T-helper 2 cell treated with Interferon-gamma antibody and Interleukin-4, amounts not matched to agents 5 μg/mL and 100 μg/mL, for 36 hours (primary cell): ENCODE measurements at places on chromosomes 13 and 19.
A peak's percentile ranks its signal among the peaks of the same experiment; 100 is the strongest.

DNA sequence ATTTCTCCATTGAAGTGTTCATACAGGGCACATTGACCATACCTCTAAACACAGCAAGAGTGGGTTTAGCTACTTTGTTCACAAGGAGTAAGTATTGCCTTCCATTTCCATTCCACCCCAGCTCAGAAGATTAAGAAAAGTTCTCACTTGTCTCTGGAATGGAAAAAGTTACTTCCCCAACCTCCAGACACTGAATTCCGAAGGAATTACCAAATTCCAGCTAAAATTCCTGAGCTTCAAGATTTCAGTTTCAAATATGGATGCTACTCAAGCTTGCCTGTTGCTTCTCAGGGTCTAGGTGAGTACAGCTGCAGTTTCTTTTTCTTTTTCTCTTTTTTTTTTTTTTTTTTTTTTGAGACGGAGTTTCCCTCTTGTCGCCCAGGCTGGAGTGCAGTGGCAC lies 33.6 kb downstream of the TEX26 start:
- H3K36me3 ChIP-seq, result no peaks in the 10 kb centered on the region
- no peak for DNase-seq
- no peak overlapping the region for H3K4me3 ChIP-seq
- H3K4me1 ChIP-seq, result no peaks in the 10 kb centered on the region
- no peak overlapping the region for H3K27ac ChIP-seq

DNA sequence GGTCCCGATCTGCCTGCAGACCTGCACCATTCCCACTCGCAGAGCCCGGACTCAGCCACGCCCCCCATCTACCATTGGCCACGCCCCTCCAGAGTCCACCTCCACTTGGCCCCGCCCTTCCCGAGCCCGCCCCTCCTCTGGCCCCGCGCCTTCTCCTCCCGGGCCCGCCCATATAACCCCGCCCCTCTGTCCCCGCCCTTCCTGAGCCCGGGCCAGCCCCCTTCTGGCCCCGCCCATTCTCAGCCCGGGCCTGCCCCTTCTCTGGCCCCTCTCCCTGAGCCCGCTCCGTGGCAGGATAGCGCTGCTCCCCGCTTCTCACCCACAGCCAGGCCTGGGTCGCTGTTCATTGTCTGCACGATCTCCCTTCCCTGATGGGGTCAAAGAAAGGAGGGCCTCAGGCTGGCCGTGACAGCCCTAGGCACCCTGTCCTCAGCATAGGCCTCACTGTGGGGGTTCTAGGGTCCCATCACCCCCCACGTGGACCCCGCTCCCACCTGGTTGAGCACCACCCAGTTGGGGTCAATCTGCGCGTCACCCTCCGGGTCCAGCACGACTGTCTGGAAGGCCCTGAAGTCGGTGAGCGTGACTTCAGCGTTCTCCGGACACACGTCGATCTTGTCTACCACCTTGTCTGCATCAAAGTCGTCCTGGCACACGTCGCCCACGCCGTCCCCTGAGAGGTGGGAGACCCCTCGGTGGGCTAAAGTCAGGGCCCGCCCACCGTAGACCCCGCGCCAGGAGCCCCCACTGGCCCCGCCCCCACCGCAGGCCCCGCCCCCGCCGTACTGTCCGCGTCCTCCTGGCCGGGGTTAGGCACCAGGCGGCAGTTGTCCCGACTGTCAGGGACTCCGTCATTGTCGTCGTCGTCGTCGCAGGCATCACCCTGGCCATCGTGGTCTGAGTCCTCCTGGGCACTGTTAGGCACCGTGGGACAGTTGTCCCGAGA lies 5.7 kb downstream of the COMP start:
- peaks cover 6% of the 10 kb centered on the region for H3K36me3 ChIP-seq
- H3K4me1 ChIP-seq, result peaks cover 16% of the 10 kb centered on the region

DNA sequence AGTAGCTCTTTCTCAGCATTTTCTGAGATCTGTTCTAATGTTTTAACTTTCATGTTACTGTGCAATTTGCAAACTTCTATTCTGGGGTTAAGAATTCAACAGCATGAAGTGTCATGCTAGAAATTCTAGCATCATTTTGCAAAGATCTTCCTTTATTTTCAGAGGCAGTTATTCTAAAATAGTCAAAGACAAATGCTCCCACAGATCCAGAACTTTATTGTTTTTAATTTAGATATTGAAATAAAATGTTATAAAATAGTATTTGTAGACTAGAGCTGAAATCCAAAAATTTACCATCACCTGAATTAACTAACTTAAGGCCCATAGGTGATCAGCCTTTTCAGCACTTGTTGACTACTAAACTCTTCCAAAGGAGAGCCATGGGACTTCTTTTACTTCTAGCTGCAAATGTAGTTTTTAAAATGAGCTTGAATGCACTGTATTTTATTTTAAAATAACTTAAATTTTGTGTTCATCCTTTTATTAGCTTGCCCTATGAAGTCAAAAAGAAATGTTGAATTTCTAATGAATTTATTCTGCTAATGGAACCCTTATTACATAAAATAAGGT lies 3.2 kb downstream of the MAB21L1 start:
- H3K27ac ChIP-seq, result no peak overlapping the region
- peaks cover 21% of the 10 kb centered on the region for H3K4me1 ChIP-seq
- peaks cover 82% of the 10 kb centered on the region for H3K27me3 ChIP-seq
- no peak for DNase-seq

GRCh38 chr19:1076951-1077350 lies 10.0 kb downstream of the ARHGAP45 start:
- H3K36me3 ChIP-seq, result peaks cover 69% of the 10 kb centered on the region
- peaks cover 34% of the 10 kb centered on the region for H3K4me1 ChIP-seq
- peak overlapping the region; percentile 88 for H3K4me3 ChIP-seq
- peak; percentile 93 for DNase-seq
- H3K27me3 ChIP-seq, result no peaks in the 10 kb centered on the region

DNA sequence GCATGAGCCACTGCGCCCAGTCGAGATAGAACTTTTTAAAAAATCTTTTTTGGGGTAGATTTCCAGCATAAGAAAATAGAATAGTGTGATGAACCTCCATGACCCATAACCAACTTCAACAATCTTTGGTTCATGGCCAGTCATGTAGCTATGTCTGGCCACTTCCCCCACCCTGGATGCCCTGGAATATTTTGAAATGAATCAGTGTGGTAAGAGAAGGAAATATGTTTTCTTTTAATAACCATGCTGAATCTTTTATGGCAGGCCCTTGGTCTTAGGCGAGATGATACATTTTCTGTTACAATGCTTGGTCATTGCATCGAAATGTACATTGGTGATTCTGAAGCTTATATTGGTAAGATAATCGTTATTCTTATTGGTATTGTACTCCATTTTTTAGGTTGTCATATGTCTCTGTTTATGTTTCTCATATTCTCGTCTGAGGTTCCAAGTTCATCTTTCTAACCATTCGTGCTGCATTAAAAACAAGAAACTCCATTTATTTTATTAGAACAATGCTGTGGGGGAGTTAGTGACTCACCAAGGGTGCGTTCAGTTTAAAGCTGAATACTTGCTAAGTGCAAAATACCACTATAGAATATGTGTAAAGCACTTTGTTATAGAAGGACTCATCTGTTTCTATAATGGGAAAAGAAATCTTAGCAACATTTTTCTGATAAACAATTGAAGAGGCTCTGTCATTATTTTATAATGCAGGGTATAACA lies 16.4 kb upstream of the UPF3A start:
- H3K27me3 ChIP-seq, result no peaks in the 10 kb centered on the region
- H3K4me3 ChIP-seq, result no peak overlapping the region

DNA sequence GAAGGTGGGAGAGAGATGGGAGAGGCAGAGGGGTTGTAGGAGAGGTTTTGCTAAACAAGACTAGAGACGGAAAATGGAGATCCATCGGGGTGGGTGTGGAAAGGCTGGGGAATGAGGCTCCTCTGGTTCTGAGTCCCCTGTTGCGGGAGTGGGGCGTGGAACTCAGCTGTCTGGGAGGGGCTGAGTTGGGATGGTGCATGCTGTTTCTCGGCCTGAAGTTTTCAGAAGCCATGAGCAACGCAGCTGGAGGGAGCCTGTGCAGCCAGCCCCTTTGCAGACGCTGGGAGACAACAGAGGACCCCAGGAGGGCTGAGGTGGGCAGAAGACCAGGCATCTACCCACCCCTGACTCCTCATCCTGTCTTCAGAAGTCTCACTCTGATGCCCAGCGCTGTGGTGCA lies 7.4 kb upstream of the GIPR start:
- no peak overlapping the region for H3K27ac ChIP-seq
- peaks cover 7% of the 10 kb centered on the region for H3K27me3 ChIP-seq
- no peaks in the 10 kb centered on the region for H3K36me3 ChIP-seq
- peaks cover 3% of the 10 kb centered on the region for H3K4me1 ChIP-seq
- DNase-seq, result no peak
- H3K4me3 ChIP-seq, result no peak overlapping the region

- H3K27ac ChIP-seq, result no peak overlapping the region
- DNase-seq, result no peak
- H3K4me1 ChIP-seq, result no peaks in the 10 kb centered on the region
- peaks cover 22% of the 10 kb centered on the region for H3K36me3 ChIP-seq
These were observed 70.8 kb downstream of the LNX2 start for GRCh38 chr13:27549406-27549981.

DNA sequence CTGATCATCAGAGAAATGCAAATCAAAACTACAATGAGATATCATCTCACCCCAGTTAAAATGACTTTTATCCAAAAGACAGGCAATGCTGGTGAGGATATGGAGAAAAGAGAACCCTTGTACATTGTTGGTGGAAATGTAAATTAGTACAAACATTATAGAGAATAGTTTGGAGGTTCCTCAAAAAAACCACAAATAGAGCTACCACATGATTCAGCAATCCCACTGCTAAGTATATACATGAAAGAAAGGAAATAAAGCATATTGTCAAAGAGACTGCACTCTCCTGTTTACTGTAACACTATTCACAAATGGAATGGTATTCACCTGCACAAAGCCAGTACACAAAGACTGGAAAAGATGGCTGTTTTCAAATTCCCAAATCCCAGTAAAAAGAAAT lies 1233.7 kb downstream of the PCDH17 start:
- H3K4me1 ChIP-seq, result no peaks in the 10 kb centered on the region
- no peak overlapping the region for H3K4me3 ChIP-seq
- H3K27ac ChIP-seq, result no peak overlapping the region
- no peaks in the 10 kb centered on the region for H3K36me3 ChIP-seq

- H3K4me3 ChIP-seq, result peak within 1 kb of the TSS; percentile 90
- peaks cover 4% of the 10 kb centered on the region for H3K4me1 ChIP-seq
- no peaks in the 10 kb centered on the region for H3K27me3 ChIP-seq
- peak; percentile 13 for DNase-seq
- H3K36me3 ChIP-seq, result peaks cover 45% of the 10 kb centered on the region
These were observed at the start of gene ZNF154 for GRCh38 chr19:57708641-57709361. Gene ZNF154, minus strand, starts transcription at chr19:57709204. Its CDS starts 233 bp downstream, at chr19:57708971.

- peaks cover 3% of the 10 kb centered on the region for H3K4me1 ChIP-seq
- no peaks in the 10 kb centered on the region for H3K36me3 ChIP-seq
- no peak for DNase-seq
- no peak overlapping the region for H3K4me3 ChIP-seq
- no peak overlapping the region for H3K27ac ChIP-seq
These were observed 468.9 kb downstream of the KLF12 start for GRCh38 chr13:73665261-73665660.

- H3K4me1 ChIP-seq, result no peaks in the 10 kb centered on the region
- DNase-seq, result no peak
- no peak overlapping the region for H3K27ac ChIP-seq
- H3K27me3 ChIP-seq, result no peaks in the 10 kb centered on the region
These were observed 20.1 kb downstream of the STOML3 start for GRCh38 chr13:38970380-38971051.

DNA sequence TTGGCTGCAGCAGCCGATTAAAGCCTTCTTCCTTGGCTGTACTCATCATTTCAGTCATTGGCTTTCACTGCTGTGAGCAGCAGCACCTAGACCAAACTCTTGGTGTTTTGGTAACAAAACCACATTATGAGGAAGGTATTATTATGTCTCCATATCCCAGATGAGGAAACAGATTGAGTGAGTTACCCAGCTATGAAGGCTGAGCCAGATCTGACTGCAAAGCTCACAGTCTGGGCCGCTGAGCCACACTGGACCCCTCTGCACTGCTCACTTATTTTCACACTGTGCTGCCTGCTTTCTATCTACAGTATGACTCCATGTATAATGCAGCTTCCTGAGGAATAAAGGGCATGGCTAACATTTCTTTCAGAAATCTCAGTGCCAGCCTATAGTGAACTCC lies 24.5 kb downstream of the CRYL1 start:
- DNase-seq, result no peak
- H3K36me3 ChIP-seq, result peaks cover 12% of the 10 kb centered on the region
- no peak overlapping the region for H3K27ac ChIP-seq
- H3K27me3 ChIP-seq, result no peaks in the 10 kb centered on the region
- H3K4me1 ChIP-seq, result peaks cover 2% of the 10 kb centered on the region

DNA sequence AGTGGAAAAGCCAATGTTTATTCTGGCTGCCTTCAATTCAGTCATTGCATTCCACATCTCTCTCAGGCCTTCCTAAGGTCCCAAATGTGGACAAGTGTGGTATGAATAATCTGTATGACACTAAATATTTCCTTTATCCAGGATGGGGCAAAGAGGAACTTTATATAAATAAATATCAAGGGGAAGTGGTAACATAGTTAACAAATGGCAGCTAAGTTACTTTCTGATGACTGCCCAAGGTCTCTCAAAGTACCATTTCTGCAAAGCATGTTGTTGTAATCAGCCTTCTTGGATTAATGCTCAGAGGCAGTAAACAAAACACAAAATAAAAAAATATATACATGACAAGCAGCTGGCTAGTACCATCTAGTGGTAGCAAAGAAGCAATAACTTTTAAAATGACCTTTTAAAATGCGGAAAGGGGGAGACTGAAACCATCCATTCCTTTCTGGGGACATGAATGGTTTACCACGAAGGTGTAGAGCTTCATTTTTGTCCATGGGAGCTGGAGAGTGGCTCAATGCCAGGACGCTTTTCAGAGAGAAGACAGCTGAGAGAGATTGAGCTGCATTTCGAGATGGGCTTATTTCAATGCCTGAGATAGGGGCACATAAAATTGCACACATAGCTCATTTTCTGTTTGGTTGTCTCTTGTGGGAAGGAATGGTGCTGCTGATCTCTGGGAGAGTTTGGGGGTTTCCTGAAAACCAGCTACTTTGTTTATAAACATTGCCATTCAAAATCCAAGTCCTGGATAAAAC lies 259.2 kb downstream of the RFC3 start:
- no peaks in the 10 kb centered on the region for H3K27me3 ChIP-seq
- H3K4me1 ChIP-seq, result no peaks in the 10 kb centered on the region
- no peak for DNase-seq

GRCh38 chr19:35130761-35131720 lies 3.8 kb downstream of the LGI4 start:
- no peaks in the 10 kb centered on the region for H3K27me3 ChIP-seq
- H3K4me1 ChIP-seq, result peaks cover 4% of the 10 kb centered on the region
- DNase-seq, result no peak
- no peaks in the 10 kb centered on the region for H3K36me3 ChIP-seq
- no peak overlapping the region for H3K4me3 ChIP-seq
- H3K27ac ChIP-seq, result no peak overlapping the region

- H3K4me3 ChIP-seq, result no peak overlapping the region
- no peaks in the 10 kb centered on the region for H3K4me1 ChIP-seq
- no peaks in the 10 kb centered on the region for H3K36me3 ChIP-seq
These were observed 287.0 kb downstream of the DCT start for GRCh38 chr13:94192431-94192975.
